ENCODE measurements at places on chromosomes 11 and 22.

DNA sequence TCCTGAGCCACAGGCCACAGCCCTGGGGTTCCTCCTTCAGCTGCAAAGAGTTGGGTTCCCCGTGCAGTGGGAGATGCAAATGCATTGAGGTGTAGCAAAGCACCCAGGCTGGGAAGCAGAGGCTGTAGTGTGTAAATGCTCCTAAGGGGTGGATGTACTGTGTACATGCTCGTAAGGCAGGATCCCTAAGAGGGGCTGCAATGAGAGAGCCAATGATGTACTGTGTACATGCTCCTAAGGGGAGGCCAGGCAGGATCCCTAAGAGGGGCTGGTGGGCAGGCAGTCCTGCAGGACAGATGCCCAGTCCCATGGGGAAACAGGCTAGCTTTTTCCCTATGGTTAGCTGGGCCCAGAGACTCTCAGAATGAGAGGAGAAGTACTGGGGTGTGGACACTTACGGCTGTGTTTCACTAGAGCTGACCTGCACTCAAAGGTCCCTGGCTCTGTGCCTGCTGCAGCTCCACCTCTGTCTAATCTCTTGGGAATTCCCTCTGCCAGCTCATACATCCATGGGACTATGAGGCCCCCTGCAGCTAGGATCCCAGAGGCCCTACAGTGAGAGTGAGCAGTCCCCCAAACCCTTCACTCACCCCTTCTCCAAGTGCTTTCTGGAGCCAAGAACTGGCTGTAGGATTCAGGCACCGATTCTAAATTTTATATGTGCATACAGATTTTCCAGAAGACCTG lies 261.9 kb upstream of the LUZP2 start:
- DNase-seq: no peak

- DNase-seq: no peak
Observed at GRCh38 chr11:59259047-59259446, 46.3 kb upstream of the MPEG1 start.

DNA sequence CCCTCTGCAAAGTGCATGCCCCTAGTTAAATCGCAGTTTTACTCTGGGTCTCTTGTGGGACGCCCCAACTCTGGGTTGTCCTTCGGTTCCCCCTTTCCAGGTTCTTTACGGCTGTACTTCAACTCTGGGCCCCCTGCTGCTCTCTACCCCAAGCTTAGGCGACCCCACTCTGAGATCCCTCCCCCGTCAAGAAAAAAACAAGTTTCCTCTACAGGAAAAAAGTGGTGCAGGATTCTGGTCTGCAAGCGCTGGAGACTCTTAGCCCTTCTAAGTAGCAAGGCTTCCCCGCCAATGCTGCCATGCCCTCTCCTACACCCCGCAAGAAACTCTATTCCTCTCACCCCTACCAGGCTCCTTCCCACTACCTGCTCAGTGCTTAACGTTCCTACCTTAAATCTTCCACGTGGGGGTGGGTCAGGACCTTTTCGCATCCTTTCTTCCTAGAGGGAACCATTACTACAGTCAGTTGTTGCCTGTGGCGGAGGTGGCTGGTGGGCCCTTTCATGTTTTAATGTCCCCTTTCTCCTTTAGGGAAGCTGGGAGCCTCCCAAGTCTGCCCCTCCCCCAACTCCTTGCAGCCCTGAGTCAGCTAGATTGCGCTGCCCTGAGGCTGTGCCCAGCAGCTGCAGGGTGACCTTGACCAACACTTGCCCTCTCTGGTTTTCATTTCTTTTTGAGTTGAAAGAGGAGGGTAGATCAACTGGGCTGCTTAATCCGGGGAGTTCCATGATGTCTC lies 1.4 kb downstream of the NEFH start:
- DNase-seq: no peak

DNA sequence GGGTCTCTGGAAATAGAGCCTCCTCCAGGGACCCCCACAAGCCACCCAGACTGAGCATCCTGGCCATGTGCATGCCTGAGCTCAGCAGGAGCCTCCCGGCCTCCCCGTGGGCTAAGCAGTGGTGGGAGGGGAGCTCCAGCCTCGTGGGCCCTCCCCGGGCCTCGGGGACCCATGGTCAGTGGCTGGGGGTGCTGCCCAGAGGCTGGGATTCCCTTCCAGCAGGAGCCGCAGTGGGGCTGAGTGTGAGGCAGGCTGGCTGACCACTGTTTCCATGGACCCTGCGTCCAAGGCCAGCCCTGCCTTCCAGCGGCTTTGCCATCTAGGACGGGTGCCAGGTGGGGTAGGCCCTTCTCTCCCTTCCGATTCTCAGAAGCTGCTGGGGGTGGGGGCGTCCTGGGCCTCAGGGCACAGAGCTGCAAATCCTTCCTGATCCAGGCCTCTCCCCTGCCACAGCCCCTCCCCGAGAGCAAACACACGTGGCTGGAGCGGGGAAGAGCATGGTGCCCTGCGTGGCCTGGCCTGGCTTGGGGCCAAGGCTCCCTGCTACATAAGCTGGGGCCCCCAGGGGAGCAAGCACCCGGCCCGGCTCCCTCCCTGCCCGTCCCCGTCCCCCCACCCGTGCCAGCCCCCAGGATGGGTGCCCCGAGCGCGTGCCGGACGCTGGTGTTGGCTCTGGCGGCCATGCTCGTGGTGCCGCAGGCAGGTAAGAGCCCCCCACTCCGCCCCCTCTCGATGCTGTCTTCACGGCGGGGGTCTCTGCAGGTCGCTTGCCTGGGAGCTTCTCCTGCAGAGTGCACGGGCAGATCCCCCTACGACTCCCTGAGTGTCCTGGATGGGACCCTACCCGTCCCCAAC lies at the start of gene MUC5B:
Gene MUC5B (plus strand): TSS at position 576 of the 855 bp plus-strand sequence. CDS start 58 bp downstream, at position 634.
- DNase-seq: no peak

DNA sequence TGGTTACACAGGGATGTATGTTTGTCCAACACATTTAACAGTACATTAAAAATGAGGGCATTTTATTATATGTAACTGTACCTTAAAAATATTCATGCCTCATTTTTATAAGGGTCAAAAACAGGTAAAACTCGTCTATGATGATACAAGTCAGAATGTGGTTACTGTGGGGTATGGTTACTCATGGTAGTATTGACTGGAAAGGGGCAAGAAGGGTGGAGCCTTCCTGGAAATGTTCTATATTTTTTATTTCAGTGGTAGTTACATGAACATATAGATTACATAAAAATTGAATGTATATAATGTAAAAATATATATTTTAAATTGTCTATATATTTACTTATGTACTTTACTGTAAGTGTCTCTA lies 99.8 kb downstream of the STIM1 start:
- DNase-seq: no peak

DNA sequence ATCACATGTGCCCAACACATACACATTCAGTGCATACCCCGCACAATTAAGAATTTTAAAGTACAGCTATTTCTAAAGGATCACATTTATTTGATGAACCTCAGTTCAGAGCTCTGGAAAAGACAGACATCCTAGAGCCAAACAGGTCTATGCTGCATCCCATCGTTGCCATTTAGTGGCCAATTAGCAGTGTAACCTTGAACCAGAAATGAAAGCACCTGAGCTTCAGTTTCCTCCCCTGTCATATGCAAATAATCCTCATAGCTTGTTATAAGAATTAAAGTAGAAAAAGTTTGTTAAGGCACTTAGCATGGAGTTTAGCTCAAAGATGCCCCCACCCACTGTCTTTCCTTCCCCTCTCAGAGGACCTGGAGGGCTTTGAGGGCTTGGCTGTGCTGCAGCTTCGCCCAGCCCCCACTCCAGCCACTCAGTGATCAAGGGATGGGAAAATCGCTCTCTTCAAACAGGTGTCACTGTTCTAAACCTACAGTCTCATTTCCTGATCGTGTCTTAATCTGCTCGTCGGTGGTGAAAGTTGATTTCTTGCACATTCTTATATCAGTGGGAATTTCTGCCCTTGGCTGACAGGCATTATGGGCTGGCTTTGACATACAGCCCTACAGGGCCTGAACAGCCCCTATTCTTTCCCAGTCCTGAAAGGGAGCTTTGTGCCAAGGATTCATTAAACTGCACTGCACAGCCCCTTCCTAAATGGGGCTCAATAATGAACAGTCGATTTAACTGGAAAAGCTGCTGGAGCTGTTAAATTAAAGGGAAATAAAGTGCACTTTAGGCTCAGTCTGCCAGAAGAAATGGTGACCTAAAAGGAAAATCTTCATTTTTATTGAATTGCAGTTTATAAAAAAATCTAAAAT lies 23.3 kb upstream of the FAM181B start:
- no peak for DNase-seq

GRCh38 chr22:36544107-36544620 lies 15.2 kb upstream of the EIF3D start:
- DNase-seq: no peak

DNA sequence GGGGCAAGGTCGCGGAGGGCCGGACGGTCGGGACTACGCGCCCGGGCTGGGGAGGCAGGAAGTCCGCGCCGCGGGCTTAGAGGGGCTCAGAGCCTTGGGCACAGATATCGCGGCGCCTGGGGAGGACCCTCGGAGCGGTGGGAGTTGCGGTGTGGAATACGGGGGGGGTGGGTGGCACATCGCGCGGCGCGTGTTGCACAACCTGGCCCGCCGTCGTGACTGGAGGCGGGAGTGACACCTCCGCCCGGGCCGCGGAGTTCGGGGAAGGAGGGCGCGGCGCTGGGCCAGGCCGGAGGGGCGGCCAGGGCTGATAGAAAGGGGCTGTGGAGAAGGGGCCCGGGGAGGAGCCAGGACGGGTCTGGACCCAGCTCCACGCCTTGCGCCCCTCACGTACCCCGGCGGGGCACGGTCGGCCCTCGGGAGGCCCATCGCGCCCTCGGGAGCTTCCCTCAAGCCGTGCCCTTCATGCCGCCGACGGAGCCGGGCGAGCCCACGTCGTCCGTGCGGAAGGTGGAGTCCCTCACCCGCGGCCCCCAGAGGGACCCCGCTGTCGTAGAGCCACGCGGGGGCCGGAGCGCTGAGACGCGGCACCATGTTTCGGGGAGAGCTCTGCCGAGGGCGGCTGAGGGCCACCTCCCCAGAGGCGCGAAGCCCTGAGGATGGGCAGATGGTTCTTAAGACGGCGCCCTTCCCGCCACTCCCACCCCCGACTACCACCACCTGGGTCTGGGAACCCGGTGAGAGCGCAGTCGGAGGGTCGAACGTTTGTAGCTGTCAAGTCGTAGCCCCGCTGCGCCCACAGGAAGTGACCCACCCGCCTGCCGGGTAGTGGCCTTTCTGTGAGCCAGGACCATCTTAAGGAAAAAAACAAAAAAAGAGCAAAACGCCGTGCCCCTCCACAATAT lies 729 bp downstream of the IL17RA start:
- DNase-seq: no peak

DNA sequence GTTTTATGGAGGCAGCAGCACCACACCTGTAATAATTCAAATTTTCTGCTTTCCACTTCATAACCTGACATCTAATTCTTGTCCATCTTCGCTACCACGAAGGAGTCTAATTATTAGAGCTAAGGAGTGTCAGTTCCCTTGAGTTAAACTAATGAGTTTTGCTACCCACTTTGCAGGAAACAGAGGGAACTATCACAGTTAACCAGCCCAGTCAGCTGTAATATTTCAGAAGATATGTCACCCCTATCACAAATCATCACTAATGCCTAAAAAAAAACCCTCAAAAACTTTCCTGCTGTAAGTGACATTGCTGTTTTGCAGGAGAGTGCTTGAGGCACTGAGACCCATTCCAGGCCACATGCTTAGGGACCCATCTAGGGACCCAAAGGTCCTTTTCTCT lies 8.4 kb downstream of the TECTA start:
- DNase-seq: no peak

DNA sequence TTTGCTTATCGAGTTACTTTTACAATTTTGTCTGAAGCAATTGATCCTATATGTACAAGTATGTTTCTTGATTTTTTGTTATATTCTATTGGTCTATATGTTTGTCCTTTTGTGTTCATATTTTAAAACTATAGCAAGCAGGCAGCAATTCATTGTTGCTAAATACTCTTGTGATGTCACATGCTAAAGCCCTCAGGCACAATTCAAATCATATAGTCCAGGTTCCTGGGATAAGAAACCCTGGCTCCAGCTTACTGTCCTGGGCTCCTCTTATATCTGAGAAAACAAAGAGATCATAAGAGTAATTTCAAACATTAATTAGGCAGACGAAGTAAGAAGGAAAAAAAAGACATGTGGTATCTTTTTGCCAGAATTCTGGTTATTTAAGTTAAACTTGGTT lies 6.6 kb upstream of the CCDC83 start:
- DNase-seq: no peak

DNA sequence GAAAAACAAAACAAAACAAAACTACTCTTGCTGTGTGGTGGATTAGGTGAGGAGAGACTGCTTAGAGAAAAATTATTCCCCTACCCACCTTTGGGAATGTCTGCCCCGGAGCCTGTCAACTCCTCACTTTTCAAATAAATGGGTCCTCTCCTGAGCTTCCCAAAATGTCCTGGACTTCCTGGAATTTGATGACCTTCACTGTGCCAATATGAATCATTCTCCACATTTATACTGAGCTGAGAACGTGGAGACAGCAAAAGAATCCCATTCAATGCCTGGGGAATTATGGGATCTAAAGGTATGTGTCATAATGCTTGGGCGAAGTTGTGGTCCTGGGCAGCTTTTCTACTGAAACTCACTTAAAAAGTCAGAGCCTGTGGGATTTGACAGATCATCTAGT lies 136.8 kb downstream of the KIF18A start:
- DNase-seq: no peak

DNA sequence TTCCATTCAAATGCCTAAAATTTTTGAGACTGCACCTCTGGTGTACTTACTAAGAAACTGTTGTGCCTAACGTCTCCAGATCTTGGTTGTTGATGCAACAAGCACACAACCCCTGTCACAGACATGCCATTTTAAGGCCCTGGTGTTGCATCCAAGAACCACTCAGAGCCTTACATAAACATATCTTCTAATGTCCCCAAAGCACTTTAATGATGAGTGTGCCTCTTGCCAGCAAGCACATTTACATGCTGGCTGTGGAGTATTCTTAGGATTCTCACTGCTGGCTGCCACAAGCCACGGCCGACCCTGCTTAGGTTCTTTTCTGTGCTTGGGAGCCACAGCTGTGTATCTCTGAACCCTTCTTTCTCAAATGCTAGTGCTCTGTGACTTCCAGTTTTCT lies 201.4 kb downstream of the ADAMTS15 start:
- DNase-seq: no peak

DNA sequence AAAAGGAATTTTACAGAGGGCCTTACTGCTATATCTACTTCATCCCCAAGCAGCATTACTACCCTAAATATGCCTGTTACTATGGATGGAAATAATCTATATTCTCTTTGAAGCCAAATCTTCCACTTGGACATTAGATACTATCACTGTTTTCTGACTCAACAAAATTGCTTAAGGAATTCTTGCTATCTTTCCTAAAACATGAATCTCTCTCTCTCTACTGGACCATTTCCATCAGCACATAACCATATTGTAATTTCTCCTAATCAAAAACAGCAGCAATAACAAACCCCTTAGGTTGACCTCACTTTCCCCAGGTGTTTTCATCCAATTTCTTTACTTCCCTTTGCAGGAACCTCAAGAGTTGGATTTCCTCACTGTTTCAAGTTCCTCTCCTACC lies 67.9 kb upstream of the BLID start:
- no peak for DNase-seq

All from activated T-helper 2 cell treated with anti-CD3 and anti-CD28 coated beads, Interferon-gamma antibody, Interleukin-2, Interleukin-4, amounts not matched to agents 10 μg/mL and 5 μg/mL and 100 μg/mL, durations not matched to agents 14 hours and 24 hours and 36 hours (primary cell).